Cardiac septum (tissue), 1 donor: ENCODE measurements at places on chromosomes 11 and 22.

DNA sequence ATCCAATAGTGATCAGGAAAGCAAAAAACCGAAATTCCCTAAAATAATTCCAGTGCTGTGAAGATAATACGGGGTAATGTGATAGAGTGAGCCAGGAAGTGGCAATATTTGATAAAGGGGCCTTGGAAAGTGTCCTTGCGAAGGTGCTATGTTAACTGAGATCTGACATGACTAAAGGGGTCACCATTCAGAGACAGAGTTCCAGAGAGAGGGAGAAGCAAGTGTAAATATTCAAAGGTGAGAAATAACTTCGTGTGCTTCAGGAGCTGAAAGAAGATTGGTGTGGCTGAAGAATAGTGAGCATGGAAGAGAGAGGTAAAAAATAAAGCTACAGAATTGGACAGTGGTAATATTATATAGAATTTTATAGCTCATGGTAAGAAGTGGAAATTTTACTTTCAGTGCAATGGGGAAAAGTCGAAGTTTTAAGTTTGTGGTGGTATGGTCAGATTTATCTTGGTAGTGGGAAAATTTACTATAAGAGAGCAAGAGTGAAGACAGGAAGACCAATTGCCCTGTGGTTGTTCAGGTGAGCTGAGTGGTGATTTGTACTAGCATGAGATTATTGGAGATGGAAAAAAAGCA is 164.5 kb downstream of the JRKL start:
- no peak for DNase-seq

GRCh38 chr22:38927033-38927781 is 30.2 kb upstream of the APOBEC3A start:
- peak; percentile 93 for DNase-seq

DNA sequence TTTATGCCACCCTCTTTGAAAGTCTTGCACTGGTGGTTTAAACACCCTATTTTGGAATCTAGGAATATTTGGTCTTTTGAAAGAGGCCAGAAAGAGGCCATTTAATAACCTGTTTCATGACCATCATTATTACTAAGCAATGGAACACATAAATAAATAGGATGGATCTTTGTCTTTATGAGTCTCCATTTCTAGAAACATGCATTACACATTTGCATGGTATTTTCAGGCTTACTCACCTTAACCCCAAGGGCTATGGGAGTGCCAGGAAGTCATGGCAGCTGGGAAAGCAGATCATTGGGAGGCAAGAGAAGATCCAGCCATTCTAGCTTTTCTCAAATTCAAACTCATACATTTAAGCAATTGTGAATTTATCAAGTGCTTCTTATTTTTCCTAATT is 185.8 kb upstream of the POU2AF2 start:
- DNase-seq: no peak

DNA sequence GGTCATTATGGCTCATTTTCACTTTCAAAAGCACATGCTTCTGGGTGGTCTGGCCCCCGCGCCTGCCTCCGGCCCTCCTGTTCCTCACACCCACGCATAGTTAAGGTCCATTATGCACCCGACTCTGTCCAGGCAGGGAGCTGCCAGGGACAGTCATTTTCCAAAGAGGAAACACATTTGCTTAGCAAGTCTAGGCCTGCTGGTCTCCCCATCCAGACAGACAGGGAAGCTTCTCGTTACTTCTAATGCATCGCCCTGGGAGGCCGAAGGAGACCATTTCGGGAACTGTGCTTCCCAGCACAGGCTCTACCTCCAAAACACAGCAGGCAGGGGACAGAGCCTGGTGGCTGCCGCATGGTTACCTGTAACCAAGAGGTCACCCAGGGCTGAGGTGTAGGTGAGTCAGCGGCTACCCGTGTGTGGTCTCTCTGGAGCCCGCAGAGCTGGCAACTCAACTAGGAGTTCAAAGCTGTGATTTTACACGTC is 87.1 kb upstream of the SHANK2 start:
- no peak for DNase-seq

- DNase-seq: no peak
These were observed 657.7 kb downstream of the OPCML start for GRCh38 chr11:132874638-132875037.
